Activated CD4-positive, CD25-positive, alpha-beta regulatory T cell (primary cell): ENCODE measurements at places on chromosomes 12 and 14.

GRCh38 chr12:5273709-5274108, 158.2 kb upstream of the NTF3 start:
- no peak for DNase-seq

DNA sequence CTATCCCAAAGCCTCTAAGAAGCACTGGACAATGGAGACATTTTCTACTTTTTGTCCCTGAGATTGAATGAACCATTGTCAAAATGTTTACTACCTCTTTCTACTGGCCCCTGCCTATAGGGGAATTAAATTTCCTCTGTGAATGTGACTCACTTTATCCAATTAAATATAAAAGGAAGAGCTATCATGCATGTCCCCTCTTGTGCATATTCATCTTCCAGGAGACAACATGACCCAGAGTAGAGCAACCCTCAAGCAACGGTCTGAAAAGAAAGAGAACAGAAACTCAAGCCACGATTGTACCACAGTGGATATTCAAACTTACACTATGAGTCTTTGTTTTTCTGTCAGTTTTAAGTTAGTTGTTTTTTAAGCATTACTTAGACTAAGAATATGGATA, 938.4 kb upstream of the ATXN7L3B start:
- no peak for DNase-seq

DNA sequence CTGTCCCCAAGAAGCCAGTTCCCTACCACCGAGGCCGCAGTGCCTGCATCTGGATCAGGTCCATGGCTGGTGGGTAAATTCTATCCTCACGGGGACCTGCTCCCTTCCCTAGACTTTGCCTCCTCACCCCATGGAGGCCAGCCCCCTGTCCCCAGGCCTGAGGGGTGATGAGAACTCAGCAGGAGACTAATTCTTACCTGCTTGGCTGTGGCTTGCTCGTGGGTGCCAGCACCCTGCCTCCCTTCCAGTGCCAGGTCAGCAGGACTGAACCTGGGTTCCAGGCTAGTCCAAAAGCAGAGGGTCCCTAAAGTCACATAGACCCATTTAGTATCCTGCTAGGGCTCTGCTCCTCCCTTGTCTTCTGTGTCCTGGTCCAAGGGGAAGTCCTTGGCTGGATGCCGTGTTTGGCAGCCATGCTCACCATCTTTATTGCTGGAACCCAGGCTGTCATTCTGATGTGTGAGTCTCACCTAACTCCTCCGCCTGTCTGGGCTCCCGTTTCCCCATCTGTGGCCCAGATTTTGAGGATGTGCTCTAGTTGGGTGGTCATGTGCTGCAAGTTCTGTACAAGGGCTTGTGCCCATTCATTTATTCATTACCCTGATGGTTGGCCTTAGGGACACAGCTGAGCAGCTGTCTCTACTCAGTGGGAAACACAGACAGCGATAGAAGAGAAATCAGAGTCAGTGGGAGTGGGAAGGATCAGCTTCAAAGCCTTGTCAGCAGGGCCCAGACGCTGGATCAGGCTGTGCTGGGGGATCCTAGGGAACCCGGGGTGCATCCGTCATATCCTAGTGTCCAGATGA, 949 bp downstream of the PLBD2 start:
- no peak for DNase-seq

GRCh38 chr14:104253901-104254353, 115.5 kb downstream of the KIF26A start:
- no peak for DNase-seq
